ENCODE measurements at places on chromosomes 1 and 21.

GRCh38 chr1:233252441-233252840, 43.1 kb downstream of the PCNX2 start:
- DNase-seq = no peak

DNA sequence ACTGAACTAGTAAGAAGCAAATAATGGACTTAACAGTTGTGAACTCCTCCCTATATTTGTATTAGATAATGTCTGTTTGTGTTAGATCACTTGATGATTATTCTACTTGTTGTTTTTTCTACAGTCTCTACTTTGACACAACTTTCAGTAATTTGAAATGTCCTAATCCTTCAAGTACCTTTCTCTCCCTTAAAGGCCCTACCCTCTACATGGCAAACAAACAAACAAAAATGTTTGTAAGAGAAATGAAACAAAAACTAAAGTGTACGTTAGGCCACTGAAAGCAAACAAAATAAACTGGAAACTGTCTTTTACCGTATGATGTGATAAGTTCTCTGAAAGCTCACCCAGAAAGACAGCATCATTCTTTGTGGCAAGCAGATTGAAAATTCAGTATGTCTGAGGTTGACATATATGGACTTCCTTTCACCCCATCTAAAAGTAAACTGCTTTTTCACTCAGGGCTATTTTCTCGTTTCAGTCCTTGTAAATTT, 255.9 kb upstream of the SNX7 start:
- no peak for DNase-seq

- DNase-seq = no peak
Observed at GRCh38 chr1:110477041-110477440, 26.1 kb downstream of the PROK1 start.

DNA sequence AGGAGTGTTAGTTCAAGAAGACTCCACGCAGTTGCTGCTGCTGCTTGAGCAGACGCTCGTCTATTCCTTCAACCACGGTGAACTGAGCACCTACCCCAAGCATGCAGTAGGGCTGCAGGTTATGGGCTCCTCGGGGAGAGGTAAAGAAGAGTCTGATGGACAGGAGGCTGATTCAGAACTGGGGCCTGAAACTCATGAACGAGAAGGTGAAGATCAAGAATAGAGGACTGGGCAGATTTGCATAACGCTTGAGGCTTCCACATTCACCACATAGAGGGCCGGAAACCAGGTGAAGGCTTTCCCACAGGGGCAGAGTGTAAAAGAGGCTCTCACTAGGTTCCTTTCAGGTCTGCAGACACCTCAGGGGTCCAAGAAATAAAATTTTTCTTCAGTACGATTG, 9.1 kb downstream of the ABCA4 start:
- DNase-seq = no peak

DNA sequence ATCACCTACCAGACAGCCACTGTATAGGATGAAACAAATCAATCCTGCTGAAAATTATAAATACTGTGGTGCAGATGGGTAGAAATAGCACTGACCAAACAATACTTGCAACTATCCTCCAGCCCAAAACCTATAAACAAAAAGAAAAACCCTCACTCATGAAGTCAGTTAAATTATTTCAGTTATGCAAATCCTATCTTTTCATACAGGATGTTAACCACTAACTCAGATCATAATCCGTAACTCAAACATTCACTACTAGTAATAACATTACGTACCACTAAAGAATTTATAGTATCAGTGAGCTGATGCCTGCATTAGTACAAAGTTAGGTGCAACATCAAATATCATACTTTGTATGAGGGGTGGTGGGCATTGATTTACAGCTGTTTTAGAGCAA, 2.6 kb downstream of the NDC1 start:
- DNase-seq = no peak

DNA sequence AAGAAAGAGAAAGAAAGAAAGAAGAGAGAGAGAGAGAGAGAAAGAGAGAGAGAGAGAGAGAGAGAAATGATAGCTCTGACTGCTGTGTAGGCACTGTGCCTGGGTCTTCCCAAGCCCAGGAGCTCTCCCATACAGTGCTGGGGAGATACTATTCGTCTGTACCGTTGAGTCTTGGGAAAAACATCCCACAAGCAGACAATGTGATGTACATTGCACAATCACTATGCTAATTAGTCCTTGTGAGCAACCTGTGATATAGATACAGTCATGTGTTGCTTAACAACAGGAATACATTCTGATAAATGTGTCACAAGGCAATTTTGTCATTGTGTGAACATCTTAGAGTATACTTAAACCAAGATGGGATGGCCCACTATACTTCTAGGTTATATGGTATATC, 381.0 kb downstream of the HHAT start:
- DNase-seq = no peak

GRCh38 chr21:40902299-40902698, 55.3 kb upstream of the DSCAM start:
- no peak for DNase-seq

DNA sequence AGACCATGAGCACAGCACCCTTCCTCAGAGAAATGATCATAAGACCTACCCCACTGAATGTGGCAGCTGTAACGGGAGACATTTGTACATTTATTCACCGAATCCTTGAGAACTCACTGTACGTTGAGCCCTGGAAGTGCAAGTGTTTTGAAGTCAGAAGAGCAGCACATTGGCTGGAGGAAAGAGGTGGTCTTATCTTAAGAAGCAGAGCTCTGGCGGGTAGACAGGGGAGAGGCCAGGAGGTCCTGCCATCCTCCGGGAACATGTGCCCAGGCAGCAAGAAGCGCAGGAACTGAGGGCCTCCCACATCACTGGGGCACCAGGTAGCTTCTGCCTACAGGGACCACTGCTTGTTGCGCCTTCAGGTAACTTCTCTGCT, 169.2 kb upstream of the IRF2BP2 start:
- no peak for DNase-seq

- DNase-seq = no peak
Observed at GRCh38 chr21:45469273-45470086, 64.5 kb downstream of the COL18A1 start.

DNA sequence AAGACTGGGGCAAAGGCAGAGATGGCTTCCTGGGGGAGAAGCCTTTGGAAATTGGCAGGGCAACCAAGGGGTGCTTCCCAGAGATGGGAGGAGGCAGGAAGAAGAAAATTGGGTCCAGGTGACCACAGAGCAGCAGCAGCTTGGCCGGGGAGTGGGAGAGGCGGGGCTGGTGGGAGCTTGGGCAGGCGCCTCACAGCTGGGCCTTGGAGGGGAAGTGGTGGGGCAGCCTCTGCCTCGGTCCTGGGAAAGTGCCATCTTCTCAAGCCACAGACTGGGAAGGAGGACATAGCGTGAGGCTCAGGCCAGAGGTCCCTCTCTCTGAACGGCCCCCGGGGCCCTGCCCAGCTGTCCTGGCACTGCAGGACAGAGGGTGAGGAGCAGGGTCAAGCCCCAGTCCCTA, 24.0 kb upstream of the WASF2 start:
- DNase-seq = no peak

DNA sequence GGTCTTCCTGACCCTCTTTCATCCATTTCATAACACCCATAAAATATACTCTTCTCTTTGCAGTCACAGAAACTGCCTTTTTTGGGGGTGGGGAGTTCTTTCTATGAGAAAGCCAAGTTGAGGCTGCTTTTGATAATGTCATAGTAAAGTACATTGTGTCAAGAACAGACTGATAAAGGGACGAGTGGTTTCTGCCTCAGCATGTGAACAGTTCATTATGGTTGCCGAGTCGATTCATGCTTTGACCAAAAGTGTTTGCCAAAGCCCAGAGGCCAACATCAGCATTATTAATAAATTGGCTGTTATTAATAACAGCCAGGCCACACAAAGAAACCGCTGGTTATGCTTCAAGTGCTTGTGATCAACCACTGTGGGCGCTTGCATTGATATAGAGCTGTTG, 162.0 kb downstream of the HUNK start:
- no peak for DNase-seq

GRCh38 chr1:47178020-47178419, 11.8 kb downstream of the PDZK1IP1 start:
- DNase-seq = no peak

GRCh38 chr1:155648207-155649147, 38.5 kb downstream of the MSTO1 start:
- DNase-seq = no peak

GRCh38 chr1:20322825-20323612, 32.3 kb downstream of the VWA5B1 start:
- no peak for DNase-seq

- no peak for DNase-seq
Observed at GRCh38 chr1:59017501-59018231, 233.8 kb upstream of the JUN start.

- DNase-seq = no peak
Observed at GRCh38 chr1:167504467-167504827, 13.9 kb downstream of the CD247 start.

- DNase-seq = no peak
Observed at GRCh38 chr21:46431884-46432488, 26.7 kb upstream of the DIP2A start.

DNA sequence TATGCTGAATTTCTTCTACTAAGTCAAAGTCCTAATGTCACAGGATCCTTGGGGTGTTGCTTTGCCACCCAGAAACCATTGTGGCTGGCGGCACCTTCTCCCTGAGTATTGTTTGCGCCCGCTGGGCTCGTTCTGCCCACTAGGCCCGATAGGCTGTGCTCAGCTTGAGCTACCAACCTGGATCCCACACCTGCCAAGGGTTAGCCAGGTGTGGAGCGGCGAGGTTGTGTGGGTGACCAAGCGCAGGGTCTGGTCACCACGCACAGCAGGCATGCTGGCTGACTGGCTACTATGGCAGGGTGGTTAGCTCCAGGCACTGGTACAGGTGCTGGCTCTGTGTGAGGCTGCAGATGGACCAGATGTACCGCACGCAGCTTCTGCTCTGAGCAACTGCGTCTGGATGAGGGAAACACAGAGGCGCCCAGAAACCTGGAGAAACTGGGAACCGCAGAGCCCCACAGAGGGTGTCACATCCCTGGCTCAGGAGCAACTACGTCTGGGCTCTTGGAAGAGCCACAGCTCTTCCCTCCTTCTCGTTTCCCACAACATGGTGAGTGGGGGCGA, 50.3 kb upstream of the SCYL3 start:
- no peak for DNase-seq

DNA sequence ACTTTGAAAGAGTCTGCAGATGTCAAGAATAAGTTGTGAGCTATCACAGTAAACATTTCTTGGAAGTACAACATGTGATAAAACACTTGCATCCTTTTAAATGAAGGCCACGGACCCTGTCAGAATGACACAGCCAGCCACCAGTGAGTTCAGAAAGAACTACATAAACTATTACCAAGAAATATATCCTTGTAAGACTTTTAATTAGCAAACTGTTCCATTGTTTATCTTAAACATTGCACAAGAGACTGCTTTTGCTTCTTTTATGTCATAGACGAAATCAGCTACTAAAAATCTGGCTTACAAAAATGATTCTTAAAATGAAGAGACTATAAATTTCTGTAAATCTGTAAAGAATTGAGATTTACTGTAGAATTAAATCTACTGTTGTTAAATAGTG, 17.9 kb downstream of the LRRC7 start:
- DNase-seq = no peak

DNA sequence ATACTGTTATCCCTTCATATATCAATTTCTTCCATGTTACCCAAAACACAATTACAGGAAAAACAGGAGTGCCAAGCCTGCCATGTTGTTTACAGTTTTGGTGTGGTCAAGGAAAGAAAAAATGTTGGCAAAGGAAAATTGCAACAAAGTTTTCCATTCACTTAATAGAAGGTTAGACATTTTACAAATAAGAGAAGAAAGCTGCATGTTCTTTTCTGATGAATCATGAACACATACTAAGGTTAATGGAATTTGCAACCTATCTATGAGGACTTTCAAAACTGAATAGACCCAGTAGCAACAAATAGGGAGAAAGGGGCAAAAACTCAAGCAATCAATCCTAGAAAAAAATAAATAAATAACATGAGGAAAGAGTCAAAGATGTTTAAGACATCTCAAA, 556.7 kb downstream of the DPYD start:
- DNase-seq = no peak

DNA sequence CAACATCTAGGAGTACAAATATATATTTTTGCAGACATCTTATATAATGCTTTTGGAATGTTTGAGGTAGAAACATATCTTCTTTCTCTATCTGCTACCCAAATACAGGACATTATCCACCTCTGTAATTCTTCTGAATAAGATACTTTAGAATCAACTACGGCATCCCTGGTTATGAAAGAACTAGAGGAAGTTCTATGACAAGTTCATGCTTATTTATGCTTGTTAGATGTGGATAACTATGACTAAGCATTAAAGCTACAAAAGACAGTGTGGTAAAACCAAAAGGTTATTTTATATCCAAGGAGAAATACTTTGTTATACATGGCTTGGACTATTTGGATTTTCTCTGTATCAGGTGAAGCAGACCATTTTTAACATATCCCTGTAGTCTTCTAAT, 894.0 kb downstream of the KCNT2 start:
- DNase-seq = no peak

- DNase-seq = no peak
Observed at GRCh38 chr1:161872506-161872905, 106.4 kb downstream of the ATF6 start.

- DNase-seq = no peak
Observed at GRCh38 chr1:29303201-29304024, 67.1 kb downstream of the PTPRU start.

- no peak for DNase-seq
Observed at GRCh38 chr1:112954945-112955772, 837 bp downstream of the SLC16A1 start.

- no peak for DNase-seq
Observed at GRCh38 chr1:186055846-186056245, 319.2 kb downstream of the TPR start.

DNA sequence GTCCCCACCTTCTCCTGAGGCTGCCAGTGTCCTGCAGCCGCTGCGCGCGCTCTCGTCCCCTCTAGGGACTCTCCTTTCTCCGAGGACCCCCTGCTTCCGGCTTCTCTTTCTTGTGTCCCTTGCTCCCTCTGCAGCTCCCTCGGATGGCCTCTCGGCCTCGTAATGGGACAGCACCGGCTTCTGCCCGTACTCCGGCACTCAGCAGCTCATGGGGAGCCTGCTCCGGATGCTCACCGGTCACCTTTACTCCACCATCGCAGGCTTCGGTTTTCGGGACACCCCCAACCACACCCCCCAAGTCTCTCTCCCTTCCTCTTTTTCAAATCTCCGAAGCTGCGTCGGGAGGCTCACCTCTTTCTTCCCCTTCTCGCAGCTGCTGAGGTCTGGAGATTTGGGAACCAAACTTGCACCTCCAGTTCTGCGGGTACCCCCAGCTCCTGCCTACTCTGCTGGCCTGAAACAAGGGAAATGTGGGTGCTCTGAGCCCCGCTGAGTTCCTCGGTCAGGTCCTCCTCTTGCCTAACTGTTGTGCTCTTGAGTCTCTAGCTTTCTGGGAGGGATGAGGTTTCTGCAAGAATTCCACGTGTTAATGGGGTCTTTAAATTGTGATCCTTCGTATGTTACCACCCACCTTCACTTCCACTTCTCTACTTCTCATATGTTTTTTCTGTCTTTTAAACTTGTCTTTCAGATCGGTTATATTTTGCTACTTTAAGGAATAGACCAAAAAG, 930 bp downstream of the CDC14A start:
- DNase-seq = no peak
